ENCODE measurements at places on chromosomes 4 and X.

DNA sequence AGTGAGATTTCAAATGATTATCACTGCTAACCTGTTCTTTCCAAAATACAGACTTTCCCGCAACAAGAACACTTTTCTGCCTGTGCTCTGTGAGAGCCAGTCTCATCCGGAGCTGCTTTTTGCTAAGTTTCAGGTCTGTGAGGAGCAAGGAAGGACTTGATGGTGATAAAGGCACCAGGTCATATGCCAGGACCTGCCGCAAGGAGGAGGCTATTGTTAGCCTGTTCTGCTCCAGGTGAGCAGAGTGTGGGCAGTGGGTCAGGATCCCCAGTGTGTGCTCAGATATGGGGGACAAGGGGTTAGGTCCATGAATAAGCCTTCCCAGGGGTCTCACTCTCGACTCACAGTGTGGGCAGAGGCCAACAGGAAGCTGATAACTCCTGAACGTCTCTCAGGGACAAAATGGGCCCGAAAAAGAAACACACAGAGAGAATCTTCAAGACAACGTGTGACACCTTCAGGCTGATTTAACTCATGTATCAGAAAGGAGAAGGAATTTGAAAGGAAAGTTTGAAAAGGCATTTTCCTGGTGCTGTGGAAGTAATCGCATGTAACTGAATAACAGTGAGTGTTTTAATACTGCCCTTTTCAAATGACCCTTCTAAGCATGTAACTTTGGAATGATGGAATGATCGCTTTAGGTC, 57.7 kb upstream of the PDLIM3 start:
- DNase-seq, result no peak

GRCh38 chr4:168766604-168767316, 243.3 kb downstream of the CBR4 start:
- DNase-seq, result peak; percentile 80

DNA sequence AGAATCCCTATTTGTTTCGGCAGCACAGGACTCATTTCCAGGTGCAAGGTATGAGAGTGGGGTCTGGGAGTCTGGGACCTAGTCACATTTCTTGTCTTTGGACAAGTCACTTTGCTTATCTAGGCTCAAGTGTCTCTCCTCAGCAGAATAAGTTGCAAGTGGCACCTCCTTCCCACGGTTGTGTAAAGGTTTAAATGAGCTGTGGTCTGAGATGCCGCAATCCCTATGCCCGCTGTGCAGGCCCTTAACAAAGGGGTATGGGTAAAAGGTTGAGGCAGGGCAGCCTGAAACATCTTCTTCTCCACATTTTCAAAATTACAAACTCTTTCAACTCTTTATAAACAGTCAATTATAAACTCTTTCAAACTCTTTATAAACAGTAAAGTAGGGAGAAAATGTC, 93.7 kb downstream of the RTL5 start:
- no peak for DNase-seq

DNA sequence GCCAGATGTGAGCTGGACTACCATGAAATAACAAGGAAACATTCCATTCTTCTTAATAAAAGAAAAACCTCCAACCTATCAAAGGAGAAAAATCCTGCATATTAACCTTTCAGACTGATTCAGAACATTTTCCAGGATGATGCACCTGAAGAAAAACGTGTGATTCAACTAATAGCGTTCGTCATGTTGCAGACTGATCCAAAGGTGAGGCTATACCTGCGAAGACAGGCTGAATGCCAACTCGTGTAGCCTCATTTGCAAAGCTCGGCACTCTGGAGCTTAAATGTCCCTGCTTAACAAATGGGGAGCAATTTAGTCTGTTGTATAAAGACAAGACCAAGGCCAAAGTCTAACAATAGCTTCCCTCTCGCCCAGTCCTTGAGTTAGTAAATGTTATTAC, 172.0 kb upstream of the NOCT start:
- DNase-seq, result no peak

GRCh38 chr4:2141022-2141761, 82.1 kb downstream of the NAT8L start:
- no peak for DNase-seq

GRCh38 chr4:146486565-146486964, 35.2 kb downstream of the SLC10A7 start:
- no peak for DNase-seq

GRCh38 chr4:4415107-4415805, 28.4 kb downstream of the NSG1 start:
- DNase-seq, result no peak

Measured in Caki2 (cell line).